ENCODE measurements at places on chromosomes 3 and 15.

DNA sequence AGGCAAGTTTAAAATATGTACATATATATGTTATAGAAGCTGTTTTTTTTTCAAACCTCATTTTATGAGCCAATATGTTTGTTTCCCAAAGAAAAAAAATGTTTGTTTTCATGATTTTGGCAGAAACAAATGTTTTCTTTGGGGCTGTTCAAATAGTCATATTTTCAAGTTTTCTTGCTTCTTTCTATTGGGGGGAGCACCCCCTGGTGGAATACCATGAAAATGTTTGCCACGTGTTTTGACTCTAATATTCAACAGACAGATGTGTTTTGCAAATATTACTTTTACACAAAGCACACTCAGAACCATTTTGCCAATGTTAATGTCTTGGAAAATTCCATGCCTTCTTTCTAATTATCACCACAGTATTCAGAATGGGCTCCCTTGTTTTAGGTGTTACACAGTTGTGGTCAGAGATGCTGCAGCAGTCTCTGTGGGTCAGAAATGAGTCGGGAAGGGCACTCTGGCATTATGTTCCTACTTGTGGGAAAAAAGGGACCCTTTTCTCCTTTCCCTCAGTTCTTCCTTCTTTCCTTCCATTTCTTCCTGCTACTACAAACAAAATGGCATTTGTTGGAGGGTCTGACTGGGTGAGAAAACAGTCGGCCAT is 817.0 kb downstream of the TUSC7 start:
- no peak for DNase-seq

- DNase-seq, result peak; percentile 3
Observed at GRCh38 chr3:10519236-10519635, 13.8 kb upstream of the ATP2B2 start.

DNA sequence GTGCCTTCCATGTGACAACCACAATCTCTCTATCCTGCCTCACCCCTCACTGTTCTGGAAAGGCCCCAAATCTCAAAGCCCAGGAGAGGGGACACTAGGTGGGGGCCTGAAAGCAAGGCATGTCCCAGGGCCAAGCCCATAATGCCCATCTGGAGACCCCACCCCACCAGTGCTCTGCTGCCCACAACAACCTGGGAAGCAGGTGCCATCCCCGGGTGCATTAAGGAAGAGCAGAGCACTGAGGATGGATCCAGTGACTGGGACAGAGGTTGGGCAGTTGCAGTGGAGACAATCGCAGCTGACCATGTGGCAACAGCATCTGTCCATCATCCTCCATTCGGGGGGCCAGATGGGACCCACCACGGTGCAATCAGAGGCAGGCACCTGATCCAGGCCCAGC is 106.2 kb upstream of the PRR20G start:
- no peak for DNase-seq

DNA sequence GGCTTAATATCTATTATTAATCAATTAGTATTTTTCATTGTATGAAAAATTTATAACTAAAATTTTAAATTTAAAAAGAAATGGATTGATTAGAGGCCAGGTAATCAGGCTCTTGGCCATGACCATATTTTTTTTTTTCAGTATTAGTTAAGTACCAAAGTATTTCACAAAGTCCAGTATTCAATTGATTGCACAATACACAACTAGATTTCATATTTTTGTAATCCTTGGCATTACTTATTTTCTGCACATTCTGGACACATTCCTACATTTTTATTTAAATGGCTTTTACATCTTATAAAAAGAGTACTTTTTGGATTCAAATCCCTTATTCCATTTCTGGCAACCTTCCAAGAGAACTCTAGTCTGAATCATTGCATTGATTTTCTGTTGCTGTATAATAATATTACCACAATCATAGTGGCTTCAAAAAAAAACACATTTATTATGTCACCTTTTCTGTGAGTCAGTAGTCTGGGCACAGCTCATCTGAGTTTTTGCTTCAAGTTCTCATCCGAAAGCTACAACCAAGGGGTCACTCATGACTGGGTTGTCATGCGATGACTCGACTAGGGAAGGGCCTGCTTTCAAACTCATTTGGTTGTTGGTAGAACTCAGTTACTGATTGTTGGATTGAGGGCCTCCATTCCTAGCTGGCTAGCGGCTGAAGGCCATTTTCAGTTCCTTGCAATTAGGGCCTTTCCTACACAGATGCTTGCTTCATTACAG is 90.7 kb downstream of the CNTN6 start:
- no peak for DNase-seq

DNA sequence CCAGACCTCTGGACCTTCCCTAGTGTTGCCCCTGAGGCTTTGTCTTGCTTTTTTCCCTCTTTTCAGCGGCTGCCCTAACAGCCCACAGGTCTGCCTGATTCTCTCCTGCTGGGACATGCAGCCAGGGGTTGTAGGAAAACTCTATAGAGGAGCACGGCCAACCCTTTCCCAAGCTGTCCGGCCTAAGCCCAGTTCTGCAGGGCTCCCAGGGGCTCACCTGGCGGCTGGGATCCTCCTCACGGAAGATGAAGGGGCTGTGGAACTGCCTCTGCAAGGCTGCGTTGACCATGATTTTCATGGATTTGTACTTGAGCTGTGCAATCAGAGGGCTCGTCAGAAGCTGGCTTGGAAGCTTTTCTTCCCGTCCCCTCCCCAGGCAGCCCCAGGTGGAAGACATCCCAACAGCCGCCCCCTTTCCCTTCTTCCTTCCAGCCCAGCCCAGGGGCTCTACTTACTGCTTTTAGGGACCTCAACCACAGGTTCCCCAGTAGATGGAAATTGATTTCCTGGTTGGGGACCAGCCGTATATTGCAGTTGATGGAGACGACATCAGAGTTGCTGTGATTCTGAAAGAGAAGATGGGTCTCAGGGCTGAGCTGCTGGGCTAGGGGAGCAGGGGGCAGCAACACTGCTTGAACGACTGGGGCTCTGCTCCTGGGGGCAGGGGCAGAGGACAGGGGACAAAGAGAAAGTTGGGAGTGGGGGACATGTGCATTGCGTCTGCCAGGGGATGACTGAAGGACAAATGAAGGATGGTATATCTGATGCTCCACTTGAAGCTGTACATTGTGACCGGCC is 29.8 kb downstream of the FEM1B start:
- DNase-seq, result no peak

GRCh38 chr3:54580453-54580852 is 347.4 kb downstream of the LRTM1 start:
- DNase-seq, result no peak

DNA sequence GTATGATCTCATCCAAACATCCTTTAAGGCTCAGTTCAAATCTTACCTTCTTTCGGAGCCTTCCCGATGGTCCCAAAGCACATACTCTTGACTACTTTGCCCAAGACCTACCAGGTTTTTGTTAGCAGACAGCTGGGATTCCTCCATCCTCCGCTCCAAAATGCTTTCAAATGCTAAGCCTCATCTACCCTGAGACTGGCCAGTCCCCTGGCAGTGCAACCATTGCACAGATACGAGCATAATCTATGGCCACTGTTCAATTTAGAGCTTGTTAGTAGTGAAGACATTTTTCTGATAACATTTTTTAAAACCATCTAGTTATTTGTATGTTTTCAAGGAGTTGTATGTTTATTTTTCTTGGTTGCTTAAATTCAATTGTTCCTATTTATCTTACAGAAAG is 264.4 kb upstream of the NR2F2 start:
- DNase-seq, result no peak

Data from activated CD4-positive, alpha-beta memory T cell treated with anti-CD3 and anti-CD28 coated beads for 36 hours (primary cell).